PC-9 (cell line): ENCODE measurements at places on chromosomes 6 and 20.

GRCh38 chr6:163570579-163571231 lies 156.2 kb downstream of the QKI start:
- no peaks in the 10 kb centered on the region for H3K4me1 ChIP-seq
- DNase-seq: no peak
- no peaks in the 10 kb centered on the region for H3K27me3 ChIP-seq
- H3K36me3 ChIP-seq: peaks cover 42% of the 10 kb centered on the region
- H3K4me3 ChIP-seq: no peak overlapping the region

DNA sequence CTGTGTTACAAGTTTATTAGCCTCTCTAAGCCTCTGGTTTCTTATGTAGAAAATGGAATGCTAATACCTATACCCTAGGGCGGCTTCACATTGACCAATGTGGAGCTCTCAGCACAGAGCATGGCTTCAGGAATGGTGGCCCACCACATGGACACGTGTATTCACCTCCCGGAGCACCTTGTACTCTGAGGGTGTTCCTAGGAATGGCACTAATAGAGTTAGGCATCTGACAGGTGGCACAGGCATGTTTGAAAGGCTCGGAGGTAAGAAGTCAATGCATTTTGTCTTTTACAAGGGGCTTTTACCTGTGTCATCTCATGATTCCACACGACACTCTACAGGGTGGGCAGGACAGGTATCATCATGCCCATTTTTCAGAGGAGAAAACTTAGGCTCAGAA lies 5.3 kb upstream of the TGM3 start:
- no peak overlapping the region for H3K4me3 ChIP-seq
- peaks cover 18% of the 10 kb centered on the region for H3K4me1 ChIP-seq
- no peaks in the 10 kb centered on the region for H3K36me3 ChIP-seq
- H3K27ac ChIP-seq: no peak overlapping the region
- no peak for DNase-seq

DNA sequence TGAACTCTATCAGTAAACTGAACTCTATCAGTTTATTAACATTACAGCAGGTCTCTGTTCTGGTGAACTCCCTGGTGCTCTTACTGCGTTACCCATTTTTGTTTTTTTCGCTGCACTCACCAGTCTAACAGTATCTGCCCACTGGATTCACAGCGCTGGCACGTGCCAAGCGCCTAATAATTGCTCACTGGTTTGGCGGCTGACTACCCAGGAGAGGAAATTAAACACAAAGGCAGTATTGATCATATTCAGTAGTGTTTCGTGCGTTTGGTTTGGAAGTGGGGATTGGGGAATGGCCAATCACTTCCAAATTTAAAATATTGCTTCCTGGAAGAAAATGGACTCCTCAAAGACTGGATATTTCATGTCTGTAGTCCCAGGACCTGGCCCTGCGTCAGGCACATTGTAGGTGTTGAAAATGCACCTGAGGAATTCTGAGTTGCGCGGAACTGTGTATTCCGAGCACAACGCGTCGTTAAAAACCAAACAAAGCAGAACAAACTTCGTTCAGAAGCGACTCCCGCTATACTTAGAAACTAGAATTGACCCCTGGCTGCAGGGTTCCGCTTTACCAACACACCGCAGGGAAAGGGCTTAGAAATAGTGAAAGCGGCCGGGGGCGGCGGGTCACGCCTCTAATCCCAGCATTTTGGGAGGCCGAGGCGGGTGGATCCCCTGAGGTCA lies 1.1 kb upstream of the RPS12 start:
- DNase-seq: peak; percentile 59
- H3K4me3 ChIP-seq: peak overlapping the region; percentile 84
- H3K36me3 ChIP-seq: peaks cover 35% of the 10 kb centered on the region

- H3K27ac ChIP-seq: no peak overlapping the region
- no peaks in the 10 kb centered on the region for H3K36me3 ChIP-seq
- no peak for DNase-seq
- H3K27me3 ChIP-seq: no peaks in the 10 kb centered on the region
- H3K4me1 ChIP-seq: no peaks in the 10 kb centered on the region
- no peak overlapping the region for H3K4me3 ChIP-seq
Observed at GRCh38 chr6:156616495-156616894, 160.7 kb upstream of the ARID1B start.

GRCh38 chr20:13229538-13229937 lies 8.5 kb downstream of the ISM1 start:
- H3K4me3 ChIP-seq: no peak overlapping the region
- no peaks in the 10 kb centered on the region for H3K36me3 ChIP-seq
- H3K27ac ChIP-seq: no peak overlapping the region
- no peak for DNase-seq
- H3K4me1 ChIP-seq: 0 out of 2 replicates have a peak, but pooled peaks cover 5% of the 10 kb centered on the region

GRCh38 chr20:59718751-59719150 lies 114.4 kb downstream of the PHACTR3 start:
- DNase-seq: no peak
- H3K27me3 ChIP-seq: peaks cover 91% of the 10 kb centered on the region
- no peaks in the 10 kb centered on the region for H3K36me3 ChIP-seq
- no peak overlapping the region for H3K27ac ChIP-seq

- peak overlapping the region; percentile 85 for H3K27ac ChIP-seq
- H3K4me1 ChIP-seq: peaks cover 27% of the 10 kb centered on the region
Observed at GRCh38 chr20:57047281-57048026, 219.0 kb downstream of the BMP7 start.

GRCh38 chr6:148068437-148069061 lies 274.1 kb upstream of the SASH1 start:
- H3K36me3 ChIP-seq: no peaks in the 10 kb centered on the region
- no peak overlapping the region for H3K27ac ChIP-seq
- H3K27me3 ChIP-seq: no peaks in the 10 kb centered on the region

DNA sequence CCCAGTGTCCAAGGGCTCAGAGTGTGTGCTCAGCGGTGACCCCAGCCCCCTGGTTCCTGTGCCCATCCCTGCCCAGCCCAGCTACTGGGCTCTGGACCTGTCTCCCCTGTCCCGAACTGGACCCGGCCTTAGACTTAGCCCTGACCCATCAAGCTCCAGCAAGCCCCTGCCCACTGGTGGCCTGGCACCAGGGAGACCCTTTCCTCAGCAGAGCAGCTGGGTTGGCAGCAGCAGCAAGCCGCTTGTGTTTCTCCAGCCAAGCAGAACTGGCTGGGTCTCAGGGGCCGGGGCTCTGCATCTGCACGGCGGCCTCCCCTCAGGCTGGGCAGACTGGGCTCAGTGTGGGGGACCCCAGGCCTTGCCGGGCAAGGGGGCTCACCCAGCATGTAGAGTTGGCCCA lies 801 bp downstream of the SPDEF start:
- peak overlapping the region; percentile 50 for H3K4me3 ChIP-seq
- H3K27ac ChIP-seq: no peak overlapping the region
- peak; percentile 5 for DNase-seq
- H3K27me3 ChIP-seq: no peaks in the 10 kb centered on the region

GRCh38 chr6:158787395-158787794 lies 31.8 kb downstream of the EZR start:
- peak overlapping the region; percentile 81 for H3K27ac ChIP-seq
- H3K36me3 ChIP-seq: peaks cover 93% of the 10 kb centered on the region
- DNase-seq: no peak
- H3K27me3 ChIP-seq: no peaks in the 10 kb centered on the region
- peaks cover 94% of the 10 kb centered on the region for H3K4me1 ChIP-seq
- H3K4me3 ChIP-seq: no peak overlapping the region

DNA sequence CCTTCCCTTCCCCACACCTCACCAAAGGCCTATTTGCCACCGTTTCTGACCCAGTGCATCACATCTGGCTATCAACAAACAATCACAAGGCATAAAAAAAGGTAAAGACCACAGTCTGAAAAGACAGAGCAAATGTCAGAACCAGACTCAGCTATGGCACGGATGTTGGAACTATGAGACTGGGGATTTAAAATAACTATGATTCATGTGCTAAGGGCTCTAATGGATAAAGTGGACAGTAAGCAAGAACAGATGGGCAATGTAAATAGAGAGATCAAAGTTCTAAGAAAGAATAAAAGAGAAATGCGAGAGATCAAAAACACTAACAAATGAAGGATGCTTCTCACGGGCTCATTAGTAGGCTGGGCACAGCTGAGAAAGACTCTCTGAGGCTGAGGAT lies 99.5 kb downstream of the LAMP5 start:
- no peaks in the 10 kb centered on the region for H3K36me3 ChIP-seq
- H3K27ac ChIP-seq: no peak overlapping the region
- no peak for DNase-seq
- no peak overlapping the region for H3K4me3 ChIP-seq

DNA sequence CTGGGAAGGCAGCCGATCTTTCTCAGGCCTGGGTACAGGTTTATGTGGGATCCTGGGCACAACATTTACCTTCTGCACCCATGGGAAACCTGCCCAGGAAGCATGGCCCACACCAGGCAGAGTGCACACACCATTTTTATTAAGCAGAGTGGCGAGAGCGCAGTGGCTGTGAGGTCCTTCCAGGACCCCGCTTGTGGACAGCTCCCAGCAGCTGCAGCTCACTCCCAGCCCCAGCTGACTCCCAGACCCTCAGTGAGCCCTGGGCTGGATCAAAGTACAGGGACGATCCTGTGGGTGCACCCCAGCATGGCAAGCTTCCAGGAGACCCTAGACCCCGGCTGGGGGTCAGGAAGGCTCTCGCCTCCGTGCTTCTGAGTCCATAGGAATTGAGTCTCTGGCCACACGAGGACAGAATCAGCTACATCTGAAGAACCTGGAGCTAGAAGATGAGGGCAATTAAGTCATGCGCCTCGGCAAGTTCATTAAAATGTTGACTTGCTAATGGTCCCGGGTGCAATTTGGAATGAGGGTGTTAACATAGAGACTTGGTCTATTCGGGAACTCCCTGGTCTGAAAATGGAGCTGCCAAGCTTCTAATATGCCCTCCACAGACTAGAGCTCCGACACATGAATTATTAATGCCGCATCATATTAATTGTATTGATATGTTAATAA lies 65.4 kb upstream of the SLCO4A1 start:
- H3K4me1 ChIP-seq: no peaks in the 10 kb centered on the region; the same call in 1 of the 2 replicates
- no peak overlapping the region for H3K4me3 ChIP-seq
- H3K27me3 ChIP-seq: peaks cover 100% of the 10 kb centered on the region
- no peaks in the 10 kb centered on the region for H3K36me3 ChIP-seq
- H3K27ac ChIP-seq: no peak overlapping the region

DNA sequence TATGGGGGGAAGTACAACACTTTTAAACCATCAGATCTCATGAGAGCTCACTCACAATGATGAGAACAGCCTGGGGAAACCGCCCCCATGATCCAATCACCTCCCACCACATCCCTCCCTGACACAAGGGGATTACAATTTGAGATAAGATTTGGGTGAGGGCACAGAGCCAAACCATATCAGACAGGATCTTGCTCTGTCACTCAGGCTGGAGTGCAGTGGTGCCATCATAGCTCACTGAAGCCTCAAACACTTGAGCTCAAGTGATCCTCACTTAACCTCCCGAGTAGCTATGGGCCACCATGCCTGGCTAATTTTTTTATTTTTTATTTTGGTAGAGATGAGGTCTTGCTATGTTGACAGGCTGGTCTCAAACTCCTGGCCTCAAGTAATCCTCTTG lies 5.1 kb upstream of the IYD start:
- no peaks in the 10 kb centered on the region for H3K27me3 ChIP-seq
- H3K4me3 ChIP-seq: no peak overlapping the region
- DNase-seq: no peak

DNA sequence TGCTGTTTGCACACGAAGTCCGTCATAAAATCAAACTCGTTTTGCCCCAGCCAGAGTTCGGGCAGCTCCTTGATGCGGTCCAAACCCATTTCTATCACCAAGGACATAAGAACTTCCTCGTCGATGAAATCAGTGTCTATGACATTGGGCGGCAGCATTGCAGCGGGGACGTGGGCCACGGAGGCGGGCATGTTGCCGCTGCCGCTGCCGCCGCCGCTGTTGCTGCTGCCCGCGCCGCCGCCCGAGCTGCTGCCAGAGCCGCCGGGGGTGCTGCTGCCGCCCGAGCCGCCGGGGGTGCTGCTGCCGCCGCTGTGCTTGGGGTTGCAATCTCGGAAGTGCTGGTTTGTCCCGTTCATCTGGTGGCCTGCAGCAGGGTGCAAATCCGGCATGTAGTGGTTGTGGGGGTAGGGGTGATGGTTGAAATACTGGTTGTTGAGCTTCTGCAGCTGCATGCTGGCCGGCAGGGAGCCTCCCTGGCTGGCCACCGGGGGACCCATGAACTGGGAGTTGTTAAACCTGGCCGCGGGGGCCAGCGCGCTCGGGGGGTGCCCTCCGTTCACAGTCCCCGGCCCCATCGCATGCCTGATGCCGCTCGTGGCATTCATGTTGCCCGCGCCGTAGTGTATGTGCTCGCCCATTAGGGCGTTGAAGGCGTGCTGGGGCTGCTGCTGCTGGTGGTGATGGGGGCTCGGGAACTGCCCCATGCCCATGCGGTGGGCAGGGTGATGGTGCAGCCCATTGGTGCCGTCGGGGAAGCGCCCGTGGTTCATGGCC lies 1.1 kb downstream of the CITED2 start:
- peaks cover 23% of the 10 kb centered on the region for H3K36me3 ChIP-seq
- H3K4me3 ChIP-seq: peak overlapping the region; percentile 89
- H3K4me1 ChIP-seq: peaks cover 57% of the 10 kb centered on the region

DNA sequence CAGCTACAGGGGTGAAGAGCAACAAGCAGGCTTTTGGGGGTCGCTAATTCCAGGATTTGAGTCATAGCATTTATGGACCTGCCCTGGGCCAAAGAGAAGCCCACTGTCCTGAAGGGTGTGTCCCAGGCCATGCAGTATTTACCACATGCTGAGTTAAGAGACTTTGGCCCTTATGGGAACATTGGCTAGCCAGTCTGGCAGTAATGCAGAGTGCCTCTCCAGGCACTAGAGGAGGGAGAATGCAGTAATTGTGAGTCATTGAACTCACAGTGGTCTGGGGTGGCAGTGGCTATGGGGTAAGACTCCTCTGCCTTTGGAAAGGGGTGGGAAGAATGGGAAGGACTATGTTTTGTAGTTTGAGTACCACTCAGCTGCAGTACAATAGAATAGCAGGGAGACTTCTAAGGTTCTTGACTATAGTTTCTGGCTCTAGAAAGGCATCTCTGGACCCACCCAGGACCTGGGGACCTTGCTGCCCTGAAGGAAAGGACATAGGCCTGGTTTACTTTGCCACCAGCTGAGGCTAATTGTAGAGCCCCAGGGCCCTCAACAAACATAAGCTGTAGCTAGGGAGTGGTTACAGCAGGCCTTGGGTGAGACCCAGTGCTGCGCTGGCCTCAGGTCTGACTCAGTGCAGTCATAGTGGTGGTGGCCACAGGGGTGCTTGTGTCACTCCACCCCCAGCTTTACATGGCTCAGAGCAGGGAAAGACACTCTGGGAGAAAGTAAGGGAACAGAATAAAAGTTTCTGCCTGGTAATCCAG lies 520.9 kb downstream of the HTR1B start:
- DNase-seq: no peak
- H3K27ac ChIP-seq: no peak overlapping the region
- no peak overlapping the region for H3K4me3 ChIP-seq
- H3K4me1 ChIP-seq: no peaks in the 10 kb centered on the region
